ENCODE measurements at places on chromosomes 4 and X.
A peak's percentile ranks its signal among the peaks of the same experiment; 100 is the strongest.

DNA sequence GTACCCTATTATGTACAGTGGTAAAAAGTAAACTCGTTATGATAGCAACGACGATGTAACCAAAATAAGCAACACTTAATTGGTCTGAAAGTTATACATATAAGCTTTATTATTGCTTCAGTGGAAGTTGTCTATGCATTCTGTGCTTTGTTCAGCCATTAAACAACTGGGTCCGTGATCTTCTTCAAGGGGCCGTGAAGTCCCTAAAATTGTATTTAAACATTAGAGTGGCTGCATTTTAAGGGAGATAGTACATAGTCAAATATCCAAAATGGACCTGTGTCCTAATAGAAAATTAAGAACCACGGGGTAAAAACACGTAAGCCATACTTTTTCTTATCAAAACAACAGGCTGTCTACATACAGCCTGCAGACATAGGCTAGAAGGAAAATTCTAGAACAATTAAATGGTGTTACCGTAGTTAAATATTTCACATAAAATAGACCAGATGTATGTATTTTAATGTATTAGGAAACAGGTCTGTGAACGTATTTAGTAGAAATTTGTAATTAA is 2.1 kb downstream of the GUCY1A1 start:
- DNase-seq: no peak

GRCh38 chr4:175789647-175790046 is 22.4 kb downstream of the GPM6A start:
- DNase-seq: no peak

DNA sequence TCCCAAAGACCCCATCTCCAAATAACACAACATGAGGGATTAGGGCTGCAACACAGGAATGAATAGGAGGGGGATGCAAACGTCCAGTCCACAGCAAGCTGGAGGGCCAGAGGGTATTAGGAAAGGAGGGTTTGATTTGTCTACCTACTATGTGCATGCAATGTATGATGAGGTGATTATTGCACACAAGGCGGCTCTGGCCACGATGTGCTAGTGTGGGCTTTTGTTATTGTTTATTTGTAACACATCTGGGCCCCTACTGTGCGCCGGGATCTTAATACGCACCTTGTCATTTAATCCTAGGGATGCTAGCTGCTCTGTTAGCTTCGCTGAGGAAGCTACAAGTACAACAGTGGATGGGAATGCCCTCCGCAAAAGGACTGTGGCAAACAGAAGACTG is 19.5 kb downstream of the SH3KBP1 start:
- no peak for DNase-seq

GRCh38 chr4:16122308-16122711 is 38.5 kb upstream of the PROM1 start:
- no peak for DNase-seq

DNA sequence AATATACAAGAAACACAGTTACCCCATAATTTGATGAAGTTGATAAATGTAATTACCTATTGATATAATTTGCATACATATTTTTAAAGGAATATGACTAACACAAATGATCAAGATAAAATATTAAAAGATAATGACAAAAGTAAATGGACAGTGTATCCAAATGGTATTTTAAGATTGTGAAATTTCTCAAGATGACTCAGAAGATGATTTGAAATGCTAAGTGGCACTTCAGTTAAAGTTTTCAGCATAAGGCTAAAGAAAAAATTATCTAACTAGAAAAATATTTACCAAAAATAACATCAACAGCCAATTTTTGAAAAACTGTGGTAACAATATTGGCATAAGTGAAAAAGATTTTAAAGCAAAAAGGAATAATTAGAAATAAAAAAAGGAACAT is 248.4 kb upstream of the NDST4 start:
- no peak for DNase-seq

- no peak for DNase-seq
These were observed 51.6 kb upstream of the IL2 start for GRCh38 chr4:122508083-122508482.

GRCh38 chr4:1047106-1047975 is 35.9 kb downstream of the FGFRL1 start:
- no peak for DNase-seq

- DNase-seq: no peak
These were observed 26.0 kb upstream of the YTHDC1 start for GRCh38 chr4:68375667-68376559.

GRCh38 chr4:6338951-6339817 is 69.5 kb downstream of the WFS1 start:
- no peak for DNase-seq

- no peak for DNase-seq
These were observed 52.5 kb downstream of the PF4 start for GRCh38 chr4:73929278-73929677.

DNA sequence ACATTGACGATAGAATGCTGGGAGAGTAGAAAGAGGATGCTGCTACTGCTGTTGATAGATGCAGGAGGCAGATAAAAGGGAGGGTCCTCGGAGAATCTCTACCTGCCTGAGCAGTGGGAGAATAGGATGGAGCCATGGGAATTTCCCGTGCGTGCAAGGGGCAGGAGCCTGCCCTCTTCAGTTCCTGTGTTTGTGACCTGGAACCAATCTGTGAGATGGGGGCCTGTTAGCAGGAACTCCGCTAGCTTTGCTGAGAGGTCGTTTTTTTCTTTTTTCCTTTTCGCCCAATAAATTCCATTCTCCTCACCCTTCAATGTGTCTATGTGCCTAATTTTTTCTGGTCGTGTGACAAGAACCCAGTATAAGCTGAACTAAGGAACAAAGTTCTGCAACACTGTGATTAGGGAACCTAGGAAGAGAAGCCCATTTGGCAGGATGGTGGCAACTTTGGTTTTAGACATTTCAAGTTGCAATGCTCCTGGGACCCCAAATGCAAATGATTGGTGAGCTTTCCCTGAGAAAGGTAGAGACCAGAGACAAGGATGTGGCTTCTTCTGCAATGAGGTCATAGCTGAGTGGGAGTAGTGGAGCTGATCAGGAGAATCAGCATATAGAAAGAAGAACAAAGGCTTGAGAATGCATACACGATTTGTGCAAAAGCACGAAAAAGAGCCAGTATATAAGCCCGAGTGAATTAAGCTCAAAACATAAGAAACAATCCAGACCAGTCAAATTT is 23.9 kb downstream of the SLC39A8 start:
- no peak for DNase-seq

DNA sequence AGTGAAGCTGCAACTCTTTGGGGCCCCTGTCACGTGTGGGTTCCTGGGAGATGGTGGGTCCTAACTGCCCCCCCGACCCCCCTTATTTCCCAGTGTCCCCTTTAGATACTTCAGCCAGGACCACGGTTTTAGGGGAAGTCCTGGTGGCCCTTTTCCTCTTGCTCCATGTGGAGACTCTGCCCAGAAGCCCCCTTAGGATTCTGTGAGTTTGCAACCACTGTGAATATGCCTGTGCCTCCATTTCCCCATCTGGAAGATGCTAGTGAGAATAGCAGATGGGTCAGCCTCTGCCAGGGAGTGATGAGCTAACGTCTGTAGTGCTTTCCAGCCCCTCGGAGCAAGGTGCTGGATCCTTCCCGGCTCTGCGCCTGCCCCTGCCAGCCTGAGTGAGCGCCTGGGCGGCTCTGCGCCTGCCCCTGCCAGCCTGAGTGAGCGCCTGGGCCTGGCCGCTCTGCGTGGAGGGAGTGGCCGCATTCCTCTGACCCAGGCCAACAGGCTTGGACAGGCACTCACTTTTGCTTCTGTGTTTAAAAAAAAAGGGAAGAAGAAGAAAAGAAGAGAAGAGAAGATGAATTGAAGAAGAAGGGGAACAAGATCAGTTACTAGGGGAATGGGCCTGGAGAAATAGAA is 6.7 kb upstream of the CITED1 start:
- DNase-seq: no peak

GRCh38 chrX:132394591-132394990 is 94.2 kb downstream of the MBNL3 start:
- no peak for DNase-seq

- no peak for DNase-seq
These were observed 233.6 kb downstream of the PDHA2 start for GRCh38 chr4:96073461-96073860.

- peak; percentile 24 for DNase-seq
These were observed 4.6 kb upstream of the SOWAHD start for GRCh38 chrX:119753639-119754257.

GRCh38 chr4:39855909-39856512 is 121.7 kb downstream of the PDS5A start:
- no peak for DNase-seq

- DNase-seq: no peak
These were observed 6.9 kb upstream of the HELT start for GRCh38 chr4:185011408-185011807.

GRCh38 chr4:2390784-2391421 is 27.5 kb downstream of the ZFYVE28 start:
- DNase-seq: no peak

DNA sequence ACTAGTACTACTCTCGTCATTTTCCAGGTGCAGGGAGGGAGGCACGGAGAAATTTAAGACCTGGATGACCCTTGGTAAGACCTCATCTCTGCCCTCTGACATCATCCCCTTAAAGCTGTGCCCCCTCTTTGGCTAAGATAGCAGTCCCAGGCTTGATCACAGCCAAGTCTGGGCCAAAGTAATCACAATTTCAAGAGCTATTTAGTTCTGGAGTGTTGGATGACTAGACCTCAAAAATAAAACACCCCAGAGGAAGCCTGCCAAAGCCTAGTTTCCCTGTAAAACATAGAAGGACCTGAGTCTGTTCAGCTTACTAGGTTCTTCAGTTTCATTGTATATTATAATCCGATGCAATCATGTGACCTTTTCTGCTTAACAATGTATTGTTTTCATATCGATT is 144.6 kb upstream of the ARHGEF9 start:
- DNase-seq: no peak

GRCh38 chr4:40388239-40388638 is 53.1 kb downstream of the CHRNA9 start:
- DNase-seq: no peak

- no peak for DNase-seq
These were observed 23.3 kb upstream of the GPR50 start for GRCh38 chrX:151153086-151153485.

GRCh38 chr4:55635741-55636655 is at the start of gene NMU:
NMU (minus strand) TSS chr4:55636298; CDS start chr4:55636192, 106 bp downstream.
- DNase-seq: no peak

GRCh38 chrX:13533726-13534125 is 35.7 kb upstream of the EGFL6 start:
- no peak for DNase-seq

- no peak for DNase-seq
These were observed 45.2 kb downstream of the FHDC1 start for GRCh38 chr4:152981278-152981677.

DNA sequence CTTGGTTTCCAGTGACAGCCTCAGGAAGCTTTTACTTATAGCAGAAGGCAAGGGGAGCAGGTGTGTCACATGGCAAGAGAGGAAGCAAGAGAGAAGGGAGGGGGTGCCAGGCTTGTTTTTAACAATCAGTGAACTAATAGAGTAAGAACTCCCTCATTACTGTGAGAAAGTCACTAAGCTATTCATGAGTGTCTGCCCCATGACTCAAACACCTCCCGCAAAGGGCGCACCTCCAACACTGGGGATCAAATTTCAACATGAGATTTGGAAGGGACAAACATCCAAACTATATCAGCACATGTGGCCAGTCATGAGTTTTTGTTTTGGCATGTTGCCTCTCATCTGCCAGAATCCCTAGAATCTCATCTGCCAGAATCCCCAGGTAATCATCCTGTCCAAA is 183.5 kb upstream of the C1QTNF7 start:
- no peak for DNase-seq

GRCh38 chr4:102308032-102308799 is 37.1 kb downstream of the SLC39A8 start:
- no peak for DNase-seq

GRCh38 chrX:13893826-13894225 is 76.9 kb upstream of the GPM6B start:
- DNase-seq: no peak

DNA sequence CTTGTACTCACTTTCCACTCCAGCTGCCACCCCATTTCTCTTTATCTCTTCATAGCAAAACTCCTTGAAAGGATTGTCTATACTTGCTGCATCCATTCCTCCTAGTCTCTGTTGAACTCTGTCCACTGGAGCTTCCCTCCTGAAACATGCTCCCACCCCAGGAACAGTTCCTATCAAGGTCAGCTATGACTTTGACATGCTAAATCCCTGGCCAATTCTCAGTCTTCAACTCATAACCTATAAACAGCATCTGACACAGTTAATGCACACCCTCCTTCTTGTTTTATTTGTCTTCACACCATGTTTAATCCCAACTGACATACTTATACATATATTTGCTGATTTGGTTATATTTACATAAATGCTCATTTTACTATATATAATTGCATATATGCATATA is 47.8 kb downstream of the SPARCL1 start:
- DNase-seq: no peak

DNA sequence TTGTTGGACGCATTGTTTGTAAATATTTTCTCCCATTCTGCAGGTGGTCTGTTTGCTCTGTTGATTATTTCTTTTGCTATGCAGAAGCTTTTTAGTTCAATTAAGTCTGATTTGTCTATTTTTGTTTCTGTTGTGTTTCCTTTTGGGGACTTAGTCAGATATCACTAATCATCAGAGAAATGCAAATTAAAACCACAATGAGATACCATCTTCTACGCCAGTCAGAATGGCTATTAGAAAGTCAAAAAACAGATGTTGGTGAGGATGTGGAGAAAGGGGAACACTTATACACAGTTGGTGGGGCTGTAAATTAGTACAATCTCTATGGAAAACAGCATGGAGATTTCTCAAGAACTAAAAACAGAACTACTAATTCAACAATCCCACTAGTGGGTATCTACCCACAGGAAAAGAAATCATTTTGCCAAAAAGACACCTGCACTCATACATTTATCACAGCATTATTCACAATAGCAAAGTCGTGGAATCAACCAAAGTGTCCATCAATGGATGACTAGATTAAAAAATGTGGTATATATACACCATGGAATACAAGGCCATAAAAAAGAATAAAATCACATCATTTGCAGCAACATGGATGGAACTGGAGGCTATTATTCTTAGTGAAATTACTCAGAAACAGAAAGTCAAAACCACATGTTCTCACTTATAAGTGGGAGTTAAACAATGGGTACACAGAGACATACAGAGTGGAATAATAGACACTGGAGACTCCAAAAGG is 8.1 kb downstream of the COQ2 start:
- no peak for DNase-seq

DNA sequence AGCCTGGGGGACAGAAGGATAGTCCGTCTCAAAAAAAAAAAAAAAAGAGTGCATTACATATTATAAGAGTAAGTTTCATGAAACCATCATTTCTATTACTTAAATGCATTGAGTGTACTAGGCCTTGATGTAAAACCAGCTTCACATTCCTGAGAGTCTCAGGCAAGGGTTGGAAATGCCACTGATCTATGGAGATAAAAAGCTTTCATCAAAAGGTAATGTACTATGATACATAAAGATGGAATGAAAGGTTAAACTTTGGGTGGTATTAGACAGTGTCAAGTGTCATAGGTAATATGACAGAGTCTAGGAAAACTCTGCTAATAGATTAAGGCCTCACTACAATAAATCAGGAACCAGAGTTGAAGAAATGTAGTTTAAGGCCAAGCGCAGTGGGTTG is 7.4 kb downstream of the CFAP97 start:
- DNase-seq: no peak

GRCh38 chrX:45353456-45353855 is 152.8 kb upstream of the DIPK2B start:
- DNase-seq: no peak
